ENCODE measurements at places on chromosomes 6 and 20.

GRCh38 chr6:7904654-7905319 is 5.8 kb downstream of the TXNDC5 start:
- no peak for DNase-seq

- DNase-seq, result no peak
Measured at GRCh38 chr6:34866509-34866908, 21.3 kb downstream of the TAF11 start.

GRCh38 chr20:57991211-57991881 is 237.1 kb downstream of the ANKRD60 start:
- DNase-seq, result peak; percentile 20

GRCh38 chr20:58173930-58174707 is 54.3 kb downstream of the ANKRD60 start:
- DNase-seq, result no peak

GRCh38 chr20:39081255-39081654 is 119.1 kb downstream of the DHX35 start:
- DNase-seq, result peak; percentile 86

DNA sequence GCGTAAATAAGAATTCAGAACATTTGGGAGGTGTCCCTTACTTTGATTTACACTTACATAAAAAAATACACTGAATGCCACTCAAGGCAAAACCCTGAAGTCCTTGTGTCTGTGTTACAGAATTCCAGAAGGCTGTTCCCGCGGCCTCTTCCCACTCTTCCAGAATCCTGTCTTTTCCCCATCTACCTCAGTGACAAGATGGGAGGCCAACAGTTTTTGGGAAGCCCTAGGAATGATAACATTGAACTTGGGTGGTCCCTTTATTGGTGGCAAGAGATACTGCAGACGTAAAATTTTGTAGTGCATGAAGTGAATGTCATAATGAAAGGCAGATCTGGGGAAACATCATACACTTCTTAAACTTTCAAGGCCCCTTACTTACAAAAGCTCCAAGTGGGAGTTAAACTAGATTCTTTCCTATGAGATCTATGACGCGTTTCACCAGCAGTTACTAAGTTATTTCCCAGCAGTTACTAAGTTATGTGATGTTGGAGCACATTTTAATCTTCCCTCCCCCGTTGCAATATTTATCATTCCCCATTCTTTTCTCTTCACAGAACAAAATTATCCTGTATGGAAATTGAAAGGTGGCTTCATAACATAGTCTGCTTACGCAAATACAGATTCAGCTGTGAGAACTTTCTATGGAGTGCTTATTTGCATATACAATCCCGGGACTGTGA is 79.5 kb downstream of the BCAS1 start:
- no peak for DNase-seq

GRCh38 chr20:20786428-20786827 is 74.0 kb upstream of the RALGAPA2 start:
- no peak for DNase-seq

DNA sequence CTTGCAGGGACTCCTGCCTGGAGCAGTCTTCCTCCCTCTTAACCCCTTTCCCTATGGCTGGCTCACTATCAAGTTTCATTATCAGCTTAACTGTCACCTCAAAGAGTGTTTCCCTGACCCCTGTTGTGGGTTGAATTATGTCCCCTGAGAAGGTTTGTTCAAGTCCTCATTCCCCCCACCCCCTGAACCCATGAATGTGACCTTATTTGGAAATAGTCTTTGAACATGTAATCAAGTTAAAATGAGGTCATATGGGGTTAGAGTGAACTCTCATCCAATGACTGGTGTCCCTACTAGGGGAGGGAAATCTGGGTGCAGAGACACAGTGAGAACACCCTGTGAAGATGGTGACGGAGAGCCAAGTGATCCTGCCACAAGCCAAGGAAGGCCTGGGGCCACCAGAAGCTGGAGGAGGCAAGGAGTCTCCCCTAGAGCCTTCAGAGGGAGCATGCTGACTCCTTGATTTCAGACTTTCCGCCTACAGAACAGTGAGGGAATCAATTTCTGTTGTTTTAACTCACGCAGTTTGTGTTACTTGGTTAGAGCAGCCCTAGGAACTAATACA is 165.2 kb upstream of the TOP1 start:
- DNase-seq, result no peak

- DNase-seq, result no peak
Measured at GRCh38 chr6:105397987-105398386, 4.9 kb downstream of the PREP start.
